DMS79 (cell line): ENCODE measurements at places on chromosomes 6 and 20.

- DNase-seq: no peak
Observed at GRCh38 chr6:106244931-106245330, 80.6 kb downstream of the ATG5 start.

GRCh38 chr6:160586374-160586773 lies 77.7 kb downstream of the LPA start:
- DNase-seq: no peak

- DNase-seq: peak; percentile 35
Observed at GRCh38 chr6:36201612-36202011, 5.1 kb downstream of the BRPF3 start.

DNA sequence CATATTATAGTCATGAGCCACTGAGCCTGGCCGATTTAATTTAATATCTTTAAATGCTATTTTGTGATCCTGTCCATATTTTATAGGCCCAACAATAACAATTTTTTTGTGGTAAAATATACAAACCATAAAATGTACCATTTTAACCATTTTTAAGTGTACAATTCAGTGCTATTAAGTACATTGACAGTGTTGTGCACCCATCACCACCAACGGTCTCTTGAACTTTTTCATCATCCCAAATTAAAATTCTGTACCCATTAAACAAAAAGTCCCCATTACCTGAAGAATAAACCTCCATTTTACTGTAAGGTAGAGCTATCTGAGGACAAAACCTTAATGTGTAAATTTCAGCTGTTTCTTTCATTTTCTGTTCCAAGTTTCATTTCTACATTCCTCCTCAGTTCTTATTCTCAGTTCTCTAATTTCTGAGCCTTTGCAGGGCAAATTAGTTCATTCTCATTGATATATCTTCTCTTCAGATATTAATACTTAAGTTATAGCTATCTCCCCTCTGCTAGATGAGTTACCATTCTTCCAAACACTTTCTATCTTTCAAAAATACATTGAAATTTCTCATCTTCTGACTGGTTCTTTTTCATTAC lies 10.3 kb downstream of the MTO1 start:
- DNase-seq: no peak

DNA sequence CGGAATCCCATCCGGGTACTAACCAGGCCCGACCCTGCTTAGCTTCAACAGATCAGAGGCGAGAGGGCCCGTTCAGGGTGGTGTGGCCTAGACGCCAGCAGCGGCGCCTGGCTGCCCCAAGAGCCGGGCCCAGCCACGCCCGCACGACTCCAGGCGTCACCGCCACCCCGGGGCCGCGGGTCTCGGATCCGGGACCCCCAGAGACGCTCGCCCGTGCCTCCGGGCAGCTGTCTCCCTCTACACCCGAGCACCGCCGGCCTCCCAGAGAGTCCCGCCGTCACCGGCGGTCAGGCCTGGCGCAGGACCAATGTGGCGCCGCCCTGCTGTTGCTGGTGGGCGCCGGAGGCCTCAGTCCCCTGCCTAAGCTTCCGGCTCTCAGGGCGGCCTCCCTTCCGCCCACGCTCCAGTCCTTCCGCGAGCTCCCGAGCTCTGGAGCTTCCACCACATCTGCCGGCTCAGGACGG lies 441.2 kb upstream of the DEFB115 start:
- no peak for DNase-seq

DNA sequence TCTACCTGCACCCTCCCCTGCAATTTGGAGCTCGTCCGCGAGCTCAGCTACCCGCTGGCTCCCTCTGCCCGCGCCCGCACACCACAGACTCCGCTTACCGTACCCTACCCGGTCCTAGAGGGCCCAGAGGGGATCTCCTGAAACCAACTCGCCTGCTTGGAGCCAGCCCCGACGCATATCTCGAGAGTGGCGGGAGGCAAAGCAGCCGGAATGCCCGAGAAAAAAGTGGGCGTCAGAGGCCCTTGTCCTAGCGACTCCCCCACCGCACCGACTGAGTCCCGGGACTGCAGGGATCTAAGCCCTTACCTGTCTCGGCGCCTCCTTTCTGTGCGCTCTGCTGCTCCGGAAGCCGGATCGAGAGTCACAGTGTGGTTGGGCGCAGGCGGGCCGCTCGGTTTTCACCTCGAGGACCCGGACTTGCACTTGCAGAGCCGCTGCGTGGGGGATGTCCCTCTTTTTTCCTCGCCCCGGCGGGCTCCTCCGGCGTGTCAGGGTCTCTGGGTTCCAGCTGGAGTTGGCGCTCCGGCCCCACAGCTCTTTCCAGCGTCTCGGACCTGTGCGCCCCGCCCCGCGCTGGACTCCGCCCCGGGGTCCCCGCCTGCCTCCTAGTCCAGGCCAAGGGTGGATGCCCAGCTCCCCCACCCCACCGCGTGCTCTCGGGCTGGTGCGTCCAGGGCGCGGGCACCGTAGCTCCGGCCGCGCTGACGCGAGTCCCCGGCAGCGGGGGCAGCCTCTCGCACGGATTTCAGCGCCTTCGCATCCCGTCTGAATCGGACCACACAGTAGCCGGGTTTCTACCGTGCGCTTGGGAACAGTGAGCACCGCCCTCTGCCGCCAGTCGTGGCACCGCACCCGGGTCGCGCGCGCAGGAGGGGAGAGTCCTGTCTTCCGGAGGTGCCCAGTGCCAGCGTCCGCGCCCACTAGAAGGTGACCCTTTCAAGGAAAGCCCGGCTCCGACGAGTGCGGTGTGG lies at the start of gene PROKR2:
Gene PROKR2, minus strand, starts transcription at position 767 of the 971 bp plus-strand sequence. CDS start 2,585 bp downstream, outside the sequence.
- DNase-seq: peak; percentile 16

GRCh38 chr20:47349365-47350180 lies 6.9 kb downstream of the ZMYND8 start:
- DNase-seq: no peak

DNA sequence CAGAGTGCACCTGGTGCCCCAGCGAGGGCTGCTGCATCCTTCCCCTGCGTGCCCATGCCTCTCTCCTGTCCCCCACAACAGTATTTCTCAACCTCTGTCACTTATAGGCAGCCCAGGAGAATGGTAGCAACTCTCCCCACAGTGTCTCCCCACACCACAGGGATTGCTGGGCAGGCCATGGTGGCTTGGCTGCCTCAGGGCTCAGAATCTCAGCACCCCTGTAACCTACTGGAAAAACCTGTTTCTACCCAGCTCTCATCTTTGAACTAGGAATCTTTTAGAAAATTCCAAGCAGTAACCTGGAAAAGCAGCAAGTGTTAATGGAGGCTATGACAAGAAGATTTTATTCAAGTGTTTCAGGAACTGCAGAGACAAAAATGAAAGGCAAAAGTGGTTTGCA lies 38.0 kb downstream of the CD164 start:
- no peak for DNase-seq

- no peak for DNase-seq
Observed at GRCh38 chr6:168865-169455, 123.3 kb upstream of the DUSP22 start.

DNA sequence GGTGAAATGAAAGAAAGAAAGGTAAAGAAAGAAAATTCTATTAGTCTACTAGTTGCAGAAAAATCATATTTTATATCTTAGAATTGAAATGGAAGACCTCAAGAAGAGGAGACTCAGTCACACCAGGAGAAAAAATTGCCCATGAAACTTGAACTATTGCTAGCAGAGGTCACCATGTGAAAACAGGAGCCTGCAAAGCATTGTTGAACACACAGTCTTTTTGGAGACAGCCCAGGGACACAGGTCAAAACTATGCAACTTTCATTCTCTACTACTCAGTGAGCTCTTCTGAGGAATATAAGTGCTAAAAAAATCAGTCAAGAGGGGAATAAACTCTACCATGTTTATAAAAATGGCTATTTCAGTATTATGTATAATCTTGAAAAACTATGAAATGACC lies 89.8 kb upstream of the TENT5A start:
- no peak for DNase-seq

DNA sequence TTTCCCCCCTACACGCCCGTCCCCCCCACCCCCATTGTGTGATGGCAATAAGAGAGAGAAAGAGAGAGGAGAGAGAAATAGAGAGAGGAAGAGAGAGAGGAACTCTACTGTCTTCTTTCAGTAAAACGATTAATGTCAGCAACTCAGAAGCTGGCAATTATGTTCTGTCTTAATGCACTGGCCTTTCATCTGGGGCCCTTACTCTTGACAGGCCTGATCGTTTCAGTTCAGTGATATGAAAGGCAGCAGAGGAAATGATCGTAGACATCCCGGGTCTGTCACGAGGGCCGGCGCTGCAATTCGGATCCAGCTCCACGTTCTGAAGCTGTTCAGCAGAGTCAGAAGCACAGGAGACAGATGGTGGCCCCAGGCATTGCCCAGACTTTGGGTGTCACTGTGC lies 308.9 kb downstream of the ZNF217 start:
- no peak for DNase-seq

DNA sequence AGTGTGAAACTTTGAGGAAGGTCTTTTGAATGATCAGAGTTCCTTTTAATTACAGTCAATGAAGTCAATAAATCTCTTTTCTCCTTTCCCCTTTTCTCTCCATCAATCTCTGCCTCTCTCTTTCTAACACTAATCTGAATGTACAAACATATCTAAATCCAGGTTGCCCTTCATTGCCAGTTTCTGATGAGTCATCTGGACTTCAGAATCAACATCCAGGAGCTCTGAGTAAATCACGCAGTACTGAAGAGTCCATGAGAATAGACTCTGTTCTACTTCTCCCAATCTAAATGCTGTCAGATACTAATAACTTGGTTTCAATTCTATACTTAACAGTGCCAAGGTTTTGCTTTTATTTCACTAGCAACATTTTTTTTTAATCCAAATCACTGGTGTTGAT lies 238.7 kb upstream of the THEMIS start:
- no peak for DNase-seq

- DNase-seq: no peak
Observed at GRCh38 chr6:36674942-36675341, 3.6 kb upstream of the CDKN1A start.

DNA sequence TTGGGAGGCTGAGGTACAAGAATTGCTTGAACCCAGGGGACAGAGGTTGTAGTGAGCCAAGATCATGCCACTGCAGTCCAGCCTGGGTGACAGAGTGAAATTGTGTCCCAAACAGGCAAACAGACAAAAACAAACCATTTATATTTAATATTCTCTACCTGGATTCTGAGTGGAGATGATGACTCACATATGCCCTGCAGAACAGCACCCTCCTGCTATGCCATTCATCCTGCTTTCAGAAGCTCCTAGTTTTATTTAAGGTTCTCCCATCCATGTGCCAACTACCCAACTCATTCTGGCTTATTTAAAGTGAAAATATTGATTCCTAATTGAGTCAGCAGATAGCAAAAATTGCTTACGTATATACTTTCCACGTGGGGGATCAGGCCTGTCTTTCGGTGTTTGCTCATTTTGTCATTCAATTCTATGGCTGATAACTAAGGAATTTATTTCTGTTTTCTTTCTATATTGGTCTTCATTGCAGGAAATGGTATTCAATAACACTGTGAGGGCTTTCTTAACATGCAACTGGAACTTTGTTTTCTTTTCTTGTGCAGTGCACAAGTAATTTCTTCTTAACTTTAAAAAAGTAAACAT lies 459.1 kb upstream of the JAG1 start:
- no peak for DNase-seq

DNA sequence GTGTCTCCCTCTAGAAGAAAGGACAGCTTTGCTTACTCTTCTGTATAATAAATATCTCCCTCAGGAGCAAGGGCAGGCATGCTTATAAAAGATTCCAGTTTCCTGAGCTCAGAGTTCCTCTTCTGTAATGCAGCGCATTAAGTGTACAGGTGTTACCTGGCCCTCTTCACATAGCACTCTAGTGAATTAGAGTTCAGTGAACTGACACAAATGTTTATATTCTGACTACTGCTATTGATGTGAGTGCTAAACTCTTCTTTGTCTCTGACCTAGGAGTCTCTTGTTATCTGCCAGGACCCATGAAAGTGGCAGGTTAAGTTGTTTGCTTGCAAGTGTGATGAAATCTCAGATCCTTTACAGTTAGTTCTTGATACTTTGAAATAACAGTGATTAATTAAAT lies 33.5 kb downstream of the CYB5R4 start:
- peak; percentile 20 for DNase-seq

- peak; percentile 29 for DNase-seq
Observed at GRCh38 chr6:35737413-35738211, 780 bp downstream of the ARMC12 start.

- DNase-seq: no peak
Observed at GRCh38 chr20:5831539-5832237, 81.5 kb downstream of the SHLD1 start.

DNA sequence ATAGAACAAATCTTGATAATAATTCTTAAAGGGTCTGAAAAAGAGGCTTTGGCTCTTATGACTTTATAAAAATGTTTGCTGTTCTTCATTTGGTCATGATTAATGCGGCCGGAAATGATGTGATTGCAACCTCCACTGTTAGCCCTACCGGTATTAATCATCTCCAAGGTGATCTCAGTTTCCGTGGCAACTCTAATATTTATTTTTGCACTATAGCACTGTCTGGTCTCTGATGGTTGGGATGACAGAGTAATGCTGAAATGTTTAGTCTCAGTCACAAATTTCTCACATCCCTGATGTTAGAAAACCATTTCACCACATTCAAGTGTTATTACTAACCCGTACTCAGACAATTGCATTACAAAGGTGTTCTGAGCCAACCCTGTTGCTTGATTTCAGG lies 87.4 kb downstream of the TMEM200A start:
- no peak for DNase-seq

GRCh38 chr20:1822564-1823449 lies 72.4 kb upstream of the SIRPA start:
- DNase-seq: no peak

GRCh38 chr6:102732898-102733297 lies 1339.4 kb downstream of the GRIK2 start:
- no peak for DNase-seq

- no peak for DNase-seq
Observed at GRCh38 chr6:167826896-167827582, at the start of gene AFDN. Gene AFDN (plus strand): TSS chr6:167826911. CDS start chr6:167827133, 222 bp downstream.

- no peak for DNase-seq
Observed at GRCh38 chr6:129789974-129790373, 71.1 kb downstream of the TMEM244 start.

GRCh38 chr6:165854863-165855593 lies 192.0 kb upstream of the PDE10A start:
- no peak for DNase-seq

- DNase-seq: no peak
Observed at GRCh38 chr6:38517005-38517404, 122.7 kb downstream of the BTBD9 start.

DNA sequence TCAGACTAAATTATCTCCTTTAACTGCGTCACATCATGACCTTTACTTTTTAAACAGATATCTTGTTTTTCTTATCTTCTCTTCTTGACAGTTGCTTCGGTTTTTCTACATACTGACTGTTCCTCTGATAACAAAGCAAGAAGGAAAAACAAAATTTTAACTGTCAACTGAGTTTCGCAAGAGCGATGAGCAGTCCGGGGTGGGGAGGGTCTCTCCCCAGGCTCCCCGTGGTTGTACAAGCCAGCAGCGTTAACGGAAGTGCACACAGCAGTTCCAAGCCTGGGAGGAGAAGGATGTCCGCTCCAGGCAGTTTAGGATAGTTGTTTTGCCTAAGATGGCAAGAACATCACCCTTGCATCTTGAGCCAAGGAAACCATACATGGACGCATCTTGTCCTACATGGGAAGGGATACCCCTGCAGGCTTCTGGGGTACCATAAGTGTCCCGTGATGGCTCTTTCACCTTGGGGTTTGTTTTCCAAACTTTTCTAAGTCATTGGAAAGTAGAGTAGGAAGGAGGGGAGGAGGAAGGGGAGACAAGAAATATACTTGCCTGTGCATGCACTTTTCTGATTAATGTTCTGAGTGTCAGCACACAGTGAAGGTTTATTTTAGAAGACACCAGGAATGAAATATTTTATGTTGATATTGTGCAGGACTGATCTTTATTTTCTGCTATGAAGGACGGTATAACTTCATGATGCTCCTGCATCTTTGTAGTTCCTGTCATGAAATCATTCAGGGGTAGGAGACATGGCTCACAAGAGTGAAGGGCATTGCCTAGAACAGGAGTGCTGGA lies 20.8 kb downstream of the SLC24A3 start:
- no peak for DNase-seq
